ENCODE measurements at places on chromosomes 2 and 18. TPM values are rescaled to one million over a fixed set of nuclear protein-coding genes. Genes with fewer than 3 reads are reported as not detected.

Gene ERICH2
- not detected for total RNA-seq

Gene B3GNT2
- total RNA-seq = 31.7 TPM

Gene DNER
- not detected for total RNA-seq

Gene VWC2L
- not detected for total RNA-seq

Gene TMEM163
- not detected for total RNA-seq

All from activated CD4-positive, alpha-beta T cell treated with anti-CD3 and anti-CD28 coated beads for 36 hours (primary cell).